ENCODE measurements at places on chromosomes 12 and 14.

GRCh38 chr14:94022532-94023411 lies 3.4 kb upstream of the OTUB2 start:
- DNase-seq = no peak

DNA sequence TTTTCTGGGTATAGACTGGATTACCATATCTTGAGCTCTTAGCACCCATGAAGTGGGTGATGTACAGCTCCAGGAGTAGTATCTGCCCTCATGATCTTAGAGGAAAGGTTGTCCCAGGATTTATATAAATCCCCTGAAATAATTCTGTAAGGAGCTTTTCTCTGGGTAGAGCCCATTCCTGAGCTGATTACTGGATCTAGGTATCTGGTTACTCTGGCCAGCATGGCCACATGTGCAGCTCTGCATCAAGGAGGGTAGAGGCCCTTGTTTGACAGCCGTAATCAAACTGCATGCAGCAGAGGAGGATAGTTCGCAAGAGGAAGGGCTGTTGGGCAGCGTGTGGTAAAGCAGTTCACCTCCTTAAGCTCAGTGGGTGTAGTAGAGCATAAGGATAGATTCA lies 8.5 kb downstream of the COX14 start:
- no peak for DNase-seq

DNA sequence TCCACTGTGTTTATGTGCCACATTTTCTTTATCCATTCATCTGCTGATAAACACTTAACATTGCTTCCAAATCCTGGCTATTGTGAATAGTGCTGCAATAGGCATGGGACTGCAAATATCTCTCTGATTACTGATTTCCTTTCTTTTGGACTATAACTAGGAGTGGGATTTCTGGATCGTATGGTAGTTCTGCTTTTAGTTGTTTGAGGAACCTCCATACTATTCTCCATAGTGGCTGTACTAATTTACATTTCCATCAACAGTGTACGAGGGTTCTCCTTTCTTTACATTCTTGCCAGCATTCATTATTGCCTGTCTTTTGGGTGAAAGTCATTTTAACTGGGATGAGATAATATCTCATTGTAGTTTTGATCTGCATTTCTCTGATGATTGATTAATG lies 47.6 kb downstream of the TAOK3 start:
- DNase-seq = no peak

- no peak for DNase-seq
Measured at GRCh38 chr14:28767853-28768741, 1.5 kb downstream of the FOXG1 start.

DNA sequence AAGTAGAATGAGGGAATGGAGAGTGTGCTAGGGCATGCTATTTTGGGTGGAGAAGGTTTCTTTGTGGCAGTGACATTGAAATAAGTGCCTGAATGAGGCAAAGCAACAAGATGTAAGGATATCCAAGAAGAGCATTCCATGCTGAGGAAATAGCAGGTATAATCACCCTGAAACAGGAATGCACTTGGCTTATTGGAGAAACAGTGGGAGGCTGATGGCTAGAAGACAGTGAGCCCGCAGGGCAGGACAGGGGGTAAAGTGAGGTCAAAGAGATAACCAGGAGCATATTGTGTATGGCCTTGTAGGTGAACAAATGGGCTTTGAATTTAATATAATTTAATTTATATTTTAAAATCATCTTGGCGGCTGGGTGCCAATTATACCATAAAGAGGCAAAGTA lies 877.0 kb downstream of the DIO2 start:
- DNase-seq = no peak

- no peak for DNase-seq
Measured at GRCh38 chr12:55733021-55733555, 4.3 kb upstream of the CD63 start.

DNA sequence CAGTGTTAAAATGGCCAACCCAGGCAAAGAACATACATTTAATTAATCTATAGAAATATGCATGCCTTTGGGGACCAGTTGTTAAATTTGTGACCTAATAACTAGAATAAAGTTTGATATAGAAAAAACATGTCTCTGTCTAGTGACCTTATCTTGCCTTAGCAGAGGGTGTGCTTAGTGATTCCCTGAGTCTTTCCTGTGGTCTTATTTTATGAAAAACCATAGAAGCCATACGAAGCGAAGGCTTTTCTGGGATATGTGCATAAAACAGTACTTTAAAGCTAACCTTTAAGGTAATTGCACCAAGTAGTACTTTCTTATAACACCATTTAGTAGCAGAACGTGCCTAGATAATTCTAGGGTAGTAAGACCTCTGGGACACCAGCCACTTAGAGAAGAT lies 379.4 kb downstream of the ZFP36L1 start:
- no peak for DNase-seq
